ENCODE measurements at places on chromosomes 7 and 10. TPM values are rescaled to one million over a fixed set of nuclear protein-coding genes. Genes with fewer than 3 reads are reported as not detected.

MMP21 gene
- total RNA-seq = not detected

DNA sequence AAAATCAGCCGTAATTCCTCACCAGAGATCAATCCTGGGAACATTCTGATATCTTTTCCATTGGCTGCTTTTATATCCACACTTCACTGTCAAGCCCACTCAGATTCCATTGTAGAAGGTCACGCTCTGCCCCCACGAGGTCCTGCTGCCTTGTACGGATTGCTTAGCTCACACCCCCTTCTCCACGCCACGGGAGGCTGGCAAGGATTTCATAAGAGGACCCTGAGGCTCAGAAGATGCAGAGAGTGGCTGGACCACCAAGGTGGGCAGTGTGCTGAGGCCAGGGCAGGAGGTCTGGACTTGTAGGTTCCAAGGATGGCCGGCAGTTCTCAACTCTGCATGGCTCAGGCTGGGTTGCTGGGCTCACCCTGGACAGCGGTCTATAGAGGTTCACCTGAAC is 149.7 kb downstream of the RNF216 start:
- no peak for DNase-seq
- peaks cover 10% of the 10 kb centered on the region for H3K4me1 ChIP-seq
- no peak overlapping the region for H3K27ac ChIP-seq
- H3K27me3 ChIP-seq = no peaks in the 10 kb centered on the region
- no peak overlapping the region for H3K4me3 ChIP-seq

DNA sequence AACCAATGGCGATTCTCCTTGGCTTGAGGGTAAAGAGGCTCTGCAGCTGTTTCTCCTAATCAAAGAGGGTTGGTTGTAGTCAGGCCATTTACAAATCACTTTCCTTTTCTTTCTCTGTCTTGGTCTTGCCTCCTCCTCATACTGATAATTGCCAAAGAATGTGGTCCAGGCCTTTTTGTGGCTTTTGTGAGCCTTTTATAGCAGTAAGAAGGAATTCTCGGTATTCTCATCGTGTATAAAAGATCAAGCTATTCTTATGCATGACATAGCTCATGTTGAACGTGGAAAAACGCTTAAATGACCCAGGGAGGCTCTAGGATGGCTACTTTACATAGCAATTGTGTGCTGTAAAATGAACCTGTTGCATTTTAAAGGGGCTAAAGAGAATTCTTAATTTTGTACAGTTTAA is 62.6 kb downstream of the RBM20 start:
- no peak for DNase-seq
- H3K4me1 ChIP-seq = peaks cover 2% of the 10 kb centered on the region
- H3K27me3 ChIP-seq = no peaks in the 10 kb centered on the region
- H3K36me3 ChIP-seq = no peaks in the 10 kb centered on the region

DNA sequence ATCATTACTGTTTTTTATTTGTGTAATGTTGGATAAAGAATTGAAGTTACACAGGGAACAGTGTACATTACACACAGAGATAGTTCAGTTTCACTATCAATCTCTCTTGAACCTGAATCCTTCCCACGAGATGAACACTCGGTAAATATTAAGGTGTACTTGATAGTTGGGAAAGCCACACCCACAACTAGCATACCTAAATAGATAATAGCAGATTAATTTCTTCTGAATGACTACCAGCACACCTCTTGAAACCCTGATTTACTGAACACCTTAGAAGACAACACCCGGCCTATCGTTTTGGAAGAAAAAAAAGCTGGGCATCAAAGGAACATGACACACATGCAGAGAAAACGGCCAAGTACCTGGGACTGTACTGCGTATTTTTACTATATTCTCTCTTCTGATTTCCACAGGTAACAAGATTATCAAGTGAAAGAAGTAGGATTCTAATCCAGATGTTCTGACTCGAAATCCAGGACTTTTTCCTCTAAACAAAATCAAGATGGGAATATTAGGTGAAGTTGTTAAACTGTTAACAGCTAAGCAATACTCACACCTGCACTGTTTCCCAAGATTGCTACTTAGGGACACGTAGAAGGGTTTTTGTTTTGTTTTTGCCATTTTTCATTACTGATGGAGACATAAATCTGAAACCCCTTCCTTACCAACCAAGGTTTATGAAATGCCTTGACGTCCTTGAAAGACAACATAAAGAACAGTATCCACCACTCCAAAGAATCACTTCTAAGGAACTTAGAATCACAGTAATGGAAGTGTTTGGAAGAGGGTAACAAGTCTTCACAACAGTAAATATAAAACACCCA is 1.0 kb downstream of the CCDC186 start:
- H3K4me1 ChIP-seq = peaks cover 6% of the 10 kb centered on the region
- peak overlapping the region; percentile 85 for H3K27ac ChIP-seq
- peak overlapping the region; percentile 70 for H3K4me3 ChIP-seq
- H3K27me3 ChIP-seq = no peaks in the 10 kb centered on the region
- H3K36me3 ChIP-seq = no peaks in the 10 kb centered on the region
- no peak for DNase-seq

- H3K27me3 ChIP-seq = no peaks in the 10 kb centered on the region
- H3K36me3 ChIP-seq = no peaks in the 10 kb centered on the region
- H3K4me1 ChIP-seq = no peaks in the 10 kb centered on the region
- H3K4me3 ChIP-seq = no peak overlapping the region
- DNase-seq = no peak
These were observed 179.8 kb upstream of the CSTF2T start for GRCh38 chr10:51879238-51879637.

DNA sequence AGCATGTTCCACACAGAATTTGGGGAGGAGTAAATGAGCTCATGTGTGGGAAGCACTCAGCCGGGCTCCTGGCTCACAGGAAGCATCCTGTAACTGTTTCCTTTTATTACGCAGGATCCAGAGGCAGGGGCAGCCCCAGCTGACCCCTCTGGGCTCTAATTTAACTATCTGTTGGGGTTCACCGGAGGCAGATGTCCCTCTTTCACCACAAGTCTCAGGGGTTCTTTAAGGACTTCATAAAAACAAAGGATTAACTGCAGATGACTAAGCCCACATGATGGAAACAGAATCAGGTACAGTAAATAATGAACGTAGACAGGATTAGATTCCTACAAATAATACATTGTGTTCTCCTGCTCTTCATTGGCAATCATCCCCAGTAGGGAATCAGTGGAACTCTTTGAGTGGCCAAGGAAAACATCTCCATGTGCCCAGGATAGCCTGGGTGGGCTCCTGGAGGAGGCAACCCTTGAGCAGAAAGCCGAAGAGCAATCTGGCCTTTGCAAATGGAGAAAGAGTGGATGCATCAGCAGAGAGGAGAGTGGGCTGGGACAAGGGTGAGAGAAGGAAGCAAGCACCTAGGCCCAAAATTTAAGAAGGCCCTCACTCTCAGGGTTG is 24.6 kb downstream of the TBXAS1 start:
- H3K27ac ChIP-seq = no peak overlapping the region
- H3K4me1 ChIP-seq = peaks cover 43% of the 10 kb centered on the region
- H3K36me3 ChIP-seq = no peaks in the 10 kb centered on the region

DNA sequence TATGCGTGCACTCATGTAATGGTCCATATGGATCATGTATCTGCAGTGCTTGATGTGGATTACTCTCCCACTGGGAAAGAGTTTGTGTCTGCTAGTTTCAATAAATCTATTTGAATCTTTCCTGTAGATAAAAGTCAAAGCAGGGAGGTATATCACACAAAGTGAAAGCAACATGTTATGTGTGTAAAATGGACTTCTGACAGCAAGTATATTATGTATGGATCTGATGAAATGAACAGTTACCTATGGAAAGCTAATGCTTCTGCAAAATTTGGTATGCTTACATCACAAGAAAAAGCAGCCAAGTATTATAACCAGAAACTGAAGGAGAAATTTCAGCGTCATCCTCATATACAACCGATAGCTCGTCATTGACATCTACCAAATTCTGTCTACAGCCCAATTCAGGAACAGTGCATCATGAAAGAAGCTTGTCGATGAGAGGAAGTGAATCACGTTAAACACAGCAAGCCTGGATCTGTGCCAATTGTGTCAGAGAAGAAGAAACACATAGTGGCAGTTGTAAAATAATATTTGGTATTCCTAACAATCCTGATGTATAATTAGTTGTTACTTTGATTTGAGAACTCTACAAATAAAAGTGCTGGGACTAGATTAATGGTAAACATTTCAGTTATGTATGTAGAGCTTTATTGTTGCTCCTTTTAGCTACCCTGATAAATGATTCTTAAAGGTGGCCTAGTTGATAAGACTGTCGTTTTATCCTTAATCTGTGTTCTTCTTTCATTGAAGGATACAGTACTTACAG is 14.2 kb upstream of the SYPL1 start:
- peaks cover 4% of the 10 kb centered on the region for H3K4me1 ChIP-seq
- no peak overlapping the region for H3K4me3 ChIP-seq
- peak; percentile 54 for DNase-seq
- H3K36me3 ChIP-seq = no peaks in the 10 kb centered on the region
- H3K27me3 ChIP-seq = peaks cover 19% of the 10 kb centered on the region

Measured in K562 (cell line).